ENCODE measurements at places on chromosomes 4 and X. TPM values are rescaled to one million over a fixed set of nuclear protein-coding genes. Genes with fewer than 3 reads are reported as not detected.

DNA sequence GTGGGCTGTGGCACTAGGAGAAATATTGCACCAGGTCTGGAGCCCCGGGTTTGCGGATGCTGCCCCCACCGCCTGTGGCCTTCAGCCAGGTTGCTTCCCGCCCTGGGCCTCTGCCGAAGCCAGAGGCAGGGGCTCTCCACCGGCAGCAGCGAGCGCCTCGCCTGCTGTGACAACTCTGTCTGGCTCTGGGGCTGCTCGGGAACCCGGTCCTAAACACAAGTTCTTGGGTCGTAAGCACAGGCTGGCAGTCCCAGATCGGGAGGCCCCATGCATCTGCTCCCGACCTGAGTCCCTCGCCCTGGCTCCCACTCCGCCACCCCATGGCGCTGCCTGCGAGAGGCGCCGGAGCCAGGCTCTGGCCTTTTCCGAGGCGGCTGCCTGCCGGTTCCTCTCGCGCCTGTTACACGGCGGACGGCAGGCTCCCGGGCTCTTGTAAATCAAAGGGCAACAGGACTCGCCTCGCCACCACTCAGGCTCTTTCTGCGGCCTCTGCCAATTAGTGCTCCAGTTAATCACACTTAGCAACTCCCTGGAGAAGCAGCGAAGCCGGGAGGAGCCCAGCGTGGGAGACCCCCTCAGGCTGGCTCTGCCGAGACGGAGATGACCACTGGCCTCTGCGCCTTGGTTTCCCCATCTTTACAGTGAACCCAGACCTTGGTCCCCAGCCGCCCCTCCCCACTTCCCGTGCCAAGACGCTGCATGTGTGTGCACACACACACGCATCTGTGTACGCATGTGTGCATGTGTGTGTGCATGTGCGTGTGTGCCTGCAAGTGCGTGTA lies 109.2 kb downstream of the DCTD start:
- no peak for DNase-seq

- no peak for DNase-seq
Observed at GRCh38 chr4:81398379-81398778, 73.3 kb downstream of the RASGEF1B start.

The MFAP3L gene
- total RNA-seq = 5.0 TPM

- no peak for DNase-seq
Observed at GRCh38 chr4:181959121-181959520, 284.1 kb upstream of the TENM3 start.

DNA sequence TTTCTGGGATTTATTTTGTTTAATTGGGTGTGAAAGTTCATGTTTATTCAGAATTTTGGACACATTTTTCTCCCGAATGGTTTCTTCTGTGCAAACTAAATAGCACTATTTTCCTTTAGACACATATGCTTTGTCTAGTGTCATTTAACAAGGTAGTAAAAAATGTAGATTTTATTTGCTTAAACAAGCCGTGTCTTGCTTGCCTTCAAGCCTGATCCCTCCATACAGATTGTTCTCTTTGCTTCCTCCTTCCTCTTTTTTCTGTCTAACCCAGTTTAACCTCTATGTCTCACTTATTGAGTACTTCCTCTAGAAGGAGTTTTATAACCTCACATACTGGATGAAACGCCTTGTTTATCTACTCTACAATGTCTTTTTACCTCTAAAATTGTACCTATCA lies 211.8 kb downstream of the NPFFR2 start:
- no peak for DNase-seq

GRCh38 chr4:63894161-63894560 lies 515.1 kb downstream of the TECRL start:
- no peak for DNase-seq

The AFAP1 gene
- total RNA-seq = 62.5 TPM

GRCh38 chr4:67103001-67103747 lies 442.1 kb downstream of the CENPC start:
- no peak for DNase-seq

- no peak for DNase-seq
Observed at GRCh38 chr4:184838249-184839074, 12.7 kb upstream of the ACSL1 start.

GRCh38 chrX:5876984-5877596 lies 351.6 kb downstream of the NLGN4X start:
- no peak for DNase-seq

- DNase-seq = no peak
Observed at GRCh38 chrX:9861711-9862110, 75.5 kb downstream of the SHROOM2 start.

DNA sequence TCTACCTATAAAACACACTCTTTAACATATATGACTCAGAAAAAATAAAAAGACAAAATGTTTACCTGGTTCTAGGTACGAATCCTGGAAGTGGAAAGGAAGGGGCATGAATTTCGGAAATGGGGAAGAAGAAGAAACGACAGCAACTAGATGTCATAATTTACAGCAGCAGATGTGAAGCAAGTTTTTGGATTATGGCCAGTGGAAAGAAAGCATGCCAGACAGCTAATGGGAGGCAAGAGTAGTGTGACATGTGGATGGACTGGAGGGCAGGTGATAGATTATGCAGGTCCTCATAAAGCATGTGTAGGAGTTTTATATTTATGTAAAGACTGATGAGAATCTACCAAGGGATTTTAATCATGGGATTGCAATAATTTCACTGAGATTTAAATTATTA lies 279.0 kb upstream of the TACR3 start:
- DNase-seq = no peak

The UBA1 gene
- total RNA-seq = 132 TPM

DNA sequence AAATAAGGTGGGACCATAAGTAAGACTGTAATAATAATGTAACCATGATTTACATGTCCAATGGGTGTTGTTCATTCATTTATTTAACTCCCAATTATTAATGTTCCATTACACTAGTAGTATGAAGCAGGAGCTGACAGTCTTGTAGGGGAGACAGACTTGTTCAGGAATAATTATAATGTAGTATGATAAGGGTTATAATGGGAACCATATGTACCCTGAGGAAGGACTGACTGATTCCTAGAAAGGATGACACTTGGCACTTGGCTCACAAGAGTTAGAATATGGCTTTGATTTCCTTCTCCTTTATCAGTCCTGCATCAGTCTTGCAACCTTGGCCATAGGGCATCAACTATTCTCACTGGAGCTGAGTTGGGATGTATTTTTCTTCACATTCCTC lies 24.2 kb downstream of the PCDH7 start:
- no peak for DNase-seq

DNA sequence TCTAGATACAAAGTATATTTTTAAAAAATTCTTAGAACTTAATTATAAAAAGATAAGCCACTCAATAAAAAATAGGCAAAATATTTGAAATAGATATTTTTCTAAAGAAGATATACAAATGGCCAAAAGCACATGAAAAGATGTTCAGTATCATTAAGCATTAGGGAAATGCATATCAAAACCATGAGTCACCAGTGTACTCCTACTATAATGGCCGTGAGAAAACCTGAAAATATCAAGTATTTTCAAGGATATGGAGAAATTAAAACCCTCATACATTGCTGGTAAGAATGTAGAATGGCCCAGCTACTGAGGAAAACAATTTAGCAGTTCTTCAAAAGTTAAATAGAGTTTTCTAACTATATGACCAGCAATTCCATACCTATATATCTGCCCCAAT lies 337.9 kb downstream of the CAMK2D start:
- no peak for DNase-seq

- DNase-seq = no peak
Observed at GRCh38 chr4:86048426-86048825, 311.4 kb downstream of the MAPK10 start.

GRCh38 chr4:683982-684622 lies 4.8 kb downstream of the SLC49A3 start:
- no peak for DNase-seq

The TBX22 gene
- not detected for total RNA-seq

GRCh38 chrX:52437212-52437611 lies 58.4 kb upstream of the XAGE1A start:
- no peak for DNase-seq

GRCh38 chrX:79133904-79134303 lies 10.6 kb upstream of the GPR174 start:
- no peak for DNase-seq

DNA sequence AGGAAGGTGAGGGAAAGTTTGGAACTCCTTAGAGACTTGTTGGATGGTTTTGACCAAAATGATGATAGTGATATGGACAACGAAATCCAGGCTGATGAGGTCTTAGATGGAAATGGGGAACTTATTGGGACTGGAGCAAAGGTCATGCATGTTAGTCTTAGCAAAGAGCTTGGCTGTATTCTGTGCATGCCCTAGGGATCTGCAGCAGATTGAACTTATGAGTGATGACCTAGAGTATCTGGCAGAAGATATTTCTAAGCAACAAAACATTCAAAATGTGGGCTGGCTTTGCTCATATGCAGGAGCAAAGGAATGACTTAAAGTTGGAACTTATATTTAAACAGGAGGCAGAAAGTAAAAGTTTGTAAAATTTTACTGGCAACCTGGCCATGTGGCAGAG lies 489.3 kb upstream of the DIPK2B start:
- no peak for DNase-seq

The GPRIN3 gene
- total RNA-seq = 2.5 TPM

- no peak for DNase-seq
Observed at GRCh38 chrX:49278081-49278480, 8.5 kb downstream of the PPP1R3F start.

- DNase-seq = no peak
Observed at GRCh38 chrX:12999422-12999821, 24.5 kb downstream of the TMSB4X start.

The UGT2B10 gene
- not detected for total RNA-seq
